Activated CD4-positive, alpha-beta T cell treated with anti-CD3 and anti-CD28 coated beads, Interleukin-2, amount 50 U/mL, for 4 hours (primary cell): ENCODE measurements at places on chromosomes 2 and 18.

DNA sequence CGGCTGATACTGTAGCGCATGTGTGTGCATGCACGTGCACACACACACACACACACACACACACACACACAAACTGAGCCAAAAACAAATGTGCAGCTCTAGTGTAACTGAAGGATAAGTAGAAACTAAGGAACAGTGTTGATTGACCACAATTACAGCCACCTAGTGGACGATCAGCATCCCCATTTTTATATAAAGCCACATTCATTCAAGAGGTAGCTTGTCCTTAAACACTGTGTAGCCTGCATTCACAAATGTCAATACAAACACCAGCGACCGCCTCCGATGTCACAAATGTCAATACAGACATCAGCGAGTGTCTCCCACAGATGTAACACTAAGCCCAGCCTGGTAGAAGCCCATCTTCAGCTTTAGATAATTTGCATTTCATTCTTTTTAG, 167.4 kb downstream of the PTGR3 start:
- DNase-seq: no peak

GRCh38 chr2:236947896-236948295, 137.8 kb upstream of the COPS8 start:
- no peak for DNase-seq

DNA sequence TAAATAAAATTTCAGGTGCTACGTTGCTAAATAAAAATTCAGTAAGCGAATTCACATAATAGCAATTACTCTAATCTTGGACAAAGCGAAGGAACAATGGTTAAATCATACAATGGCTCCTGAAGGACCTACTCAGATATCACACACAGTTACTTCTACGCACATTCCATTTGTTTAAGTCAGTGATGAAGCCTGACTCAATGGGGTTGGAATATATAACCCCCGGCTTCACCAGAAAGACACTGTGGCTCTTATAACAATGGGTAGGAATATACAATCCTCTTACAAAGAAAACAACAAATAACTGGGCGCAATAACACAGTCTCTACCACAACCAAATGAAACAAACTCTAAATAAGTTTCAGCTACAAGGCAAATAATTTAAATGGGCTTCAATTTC, 349.5 kb downstream of the IRS1 start:
- no peak for DNase-seq

- DNase-seq: peak; percentile 16
These were observed at the start of gene POMC for GRCh38 chr2:25168256-25169072. Gene POMC, minus strand, starts transcription at chr2:25168580. Its CDS starts 3,808 bp downstream, at chr2:25164772.

DNA sequence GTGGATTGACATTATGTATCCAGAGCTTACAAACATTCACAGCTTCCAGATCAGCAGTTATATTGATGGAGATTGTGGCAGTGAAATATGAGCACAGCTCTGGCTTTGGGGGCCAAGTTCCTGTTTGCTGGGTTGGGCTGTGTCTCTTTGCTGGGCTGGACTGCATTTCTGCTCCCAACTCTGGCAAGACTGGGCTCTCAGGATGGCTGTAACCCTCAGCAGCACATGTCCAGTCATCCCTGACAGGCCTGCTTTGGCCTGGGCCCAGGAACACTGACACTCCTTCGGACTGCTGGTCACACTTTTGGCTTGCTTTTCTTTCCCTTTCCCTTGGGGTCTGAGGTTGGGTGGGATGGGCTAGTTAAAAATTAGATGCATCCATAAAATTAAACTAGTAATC, 17.9 kb upstream of the VPS4B start:
- no peak for DNase-seq

DNA sequence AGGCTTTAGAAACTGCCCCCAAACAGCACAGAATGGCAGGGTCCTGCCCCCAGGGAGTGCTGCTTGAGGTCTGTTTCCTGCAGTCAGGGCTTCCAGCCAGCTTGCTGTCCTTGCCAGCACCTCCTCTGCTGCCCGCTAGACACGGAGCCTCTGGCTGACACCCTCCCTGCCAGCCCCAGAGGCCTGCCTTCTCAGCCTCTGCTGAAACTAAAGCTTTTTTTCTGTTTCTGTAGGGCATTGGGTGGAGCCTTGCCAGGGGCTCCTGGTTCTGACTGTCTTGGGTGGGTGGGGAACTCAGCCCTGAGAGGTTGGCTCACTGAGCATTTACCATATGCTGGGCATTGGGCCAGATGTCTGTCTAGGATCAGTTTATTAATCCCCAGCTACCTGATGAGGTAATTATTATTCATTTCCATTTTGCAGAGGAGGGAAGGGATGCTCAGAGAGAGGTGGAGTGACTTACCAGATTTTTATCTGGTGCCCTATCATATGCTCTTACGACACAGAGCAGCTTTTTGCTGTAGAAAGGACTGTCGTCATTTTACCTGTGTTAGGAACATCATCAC, 35.4 kb downstream of the INPP4A start:
- peak; percentile 44 for DNase-seq

GRCh38 chr2:190435031-190435670, 27.0 kb downstream of the MFSD6 start:
- no peak for DNase-seq

DNA sequence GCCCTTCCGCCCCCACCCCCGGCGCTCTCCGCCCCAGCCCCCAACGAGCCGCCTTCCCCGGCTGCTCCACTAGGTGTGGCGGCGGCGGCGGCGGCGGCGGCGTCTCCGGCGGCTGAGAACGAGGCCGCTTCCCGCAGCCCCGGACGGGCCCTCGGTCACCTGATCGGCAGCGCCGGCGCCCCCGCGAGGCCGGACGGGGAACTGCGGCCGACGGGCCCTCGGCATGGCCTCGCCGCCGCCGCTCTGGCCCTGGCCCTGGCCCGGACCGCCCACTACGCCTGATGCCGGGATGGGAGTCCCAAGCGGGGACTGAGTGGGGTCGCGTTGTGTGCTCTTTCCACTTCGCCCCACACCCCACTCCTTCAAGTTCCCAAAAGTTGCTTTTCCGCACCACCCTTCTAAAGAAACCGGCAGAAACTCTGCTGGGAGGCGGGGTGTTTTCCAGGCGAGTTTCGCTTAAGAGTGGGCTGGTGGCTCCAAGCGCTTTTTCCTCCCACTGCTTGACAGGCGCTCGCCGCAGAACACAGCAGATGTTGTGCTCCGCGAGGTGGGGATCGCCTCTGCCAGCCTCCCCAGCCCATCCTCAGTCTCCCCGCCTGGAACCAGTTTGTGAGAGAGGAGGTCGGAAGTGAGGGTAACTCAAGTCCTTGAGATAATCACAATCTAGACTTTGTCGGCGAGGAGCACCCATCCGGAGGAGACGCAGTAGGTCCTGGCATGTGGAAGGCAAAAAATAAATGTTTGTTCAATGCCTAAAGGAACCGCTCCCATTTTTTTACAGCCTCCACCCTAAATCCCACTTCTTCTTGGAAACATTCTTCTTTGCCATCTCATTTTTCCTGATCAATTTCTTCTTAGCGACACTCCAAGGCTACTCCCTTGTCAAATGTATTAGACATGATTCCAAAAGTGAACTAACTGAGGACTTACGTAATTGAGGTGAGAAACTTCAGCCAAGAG, at the start of gene NCKAP1:
NCKAP1 (minus strand) TSS at position 117 of the 960 bp plus-strand sequence. CDS start 358 bp downstream, outside the sequence.
- peak; percentile 78 for DNase-seq

GRCh38 chr2:234158812-234159211, 108.3 kb downstream of the SPP2 start:
- no peak for DNase-seq

GRCh38 chr2:219495531-219496122, 3.1 kb upstream of the GMPPA start:
- DNase-seq: peak; percentile 53

DNA sequence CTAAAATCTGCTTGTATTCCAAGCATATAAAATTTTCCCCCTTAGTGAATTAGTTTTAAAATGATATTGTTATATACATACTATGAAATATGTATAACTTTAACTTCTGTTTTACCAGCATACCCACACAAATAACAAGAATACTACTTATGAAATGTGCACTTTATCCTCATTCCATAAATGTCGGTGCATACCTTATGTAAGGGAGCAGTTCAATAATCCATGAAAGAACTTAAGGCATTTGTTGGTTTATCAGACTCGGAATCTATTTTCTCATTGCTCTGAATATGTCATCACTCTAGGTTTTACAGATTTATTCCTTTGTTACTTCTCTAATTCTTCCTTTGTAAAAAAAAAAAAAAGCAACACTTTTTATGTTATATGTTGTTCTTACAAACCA, 12.5 kb upstream of the MFF start:
- DNase-seq: no peak

DNA sequence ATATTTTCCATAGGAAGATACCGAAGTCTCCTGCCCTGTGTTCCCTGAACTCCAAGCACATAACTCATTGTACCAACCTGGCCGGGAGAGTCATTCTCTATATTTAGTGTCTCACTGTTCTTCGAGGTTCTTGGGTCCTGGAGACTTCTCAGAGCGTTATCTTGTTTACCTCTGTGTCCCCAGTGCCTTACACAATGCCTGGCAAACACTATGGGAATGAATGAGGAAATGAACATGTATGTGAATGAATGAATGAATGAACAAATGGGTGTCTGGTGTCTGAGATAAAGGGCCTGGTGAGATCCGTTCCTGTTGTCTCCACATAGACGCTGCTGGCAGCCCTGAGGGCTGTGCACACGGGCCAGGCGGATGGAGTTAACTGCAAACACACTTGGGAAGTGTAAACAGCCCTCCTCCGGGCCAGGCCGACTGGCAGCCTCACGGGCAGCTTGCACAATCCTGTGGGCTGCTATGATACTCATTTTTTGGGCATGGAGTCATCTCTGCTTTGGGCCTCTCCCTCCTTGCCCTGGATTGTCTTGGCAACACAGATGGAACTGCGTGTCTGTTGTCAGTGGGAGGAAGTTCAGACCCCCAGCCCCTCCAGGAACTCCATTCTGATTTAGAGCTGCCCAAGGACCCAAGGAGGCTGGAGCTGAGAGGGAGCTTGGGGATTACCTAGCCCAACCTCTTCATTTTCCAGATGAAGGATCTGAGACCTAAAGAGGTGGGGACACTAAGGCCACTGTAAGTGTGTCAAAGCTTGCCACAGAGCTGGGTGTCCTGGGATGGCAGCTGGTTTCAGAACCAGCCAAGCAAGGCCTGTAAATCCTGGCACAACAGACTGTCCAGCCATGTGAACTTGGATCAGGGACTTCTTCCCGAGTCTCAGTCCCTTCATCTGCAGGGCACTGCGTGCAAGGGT, 124.4 kb downstream of the INHBB start:
- no peak for DNase-seq

- no peak for DNase-seq
These were observed 27.4 kb upstream of the PPP3R1 start for GRCh38 chr2:68279691-68280090.

DNA sequence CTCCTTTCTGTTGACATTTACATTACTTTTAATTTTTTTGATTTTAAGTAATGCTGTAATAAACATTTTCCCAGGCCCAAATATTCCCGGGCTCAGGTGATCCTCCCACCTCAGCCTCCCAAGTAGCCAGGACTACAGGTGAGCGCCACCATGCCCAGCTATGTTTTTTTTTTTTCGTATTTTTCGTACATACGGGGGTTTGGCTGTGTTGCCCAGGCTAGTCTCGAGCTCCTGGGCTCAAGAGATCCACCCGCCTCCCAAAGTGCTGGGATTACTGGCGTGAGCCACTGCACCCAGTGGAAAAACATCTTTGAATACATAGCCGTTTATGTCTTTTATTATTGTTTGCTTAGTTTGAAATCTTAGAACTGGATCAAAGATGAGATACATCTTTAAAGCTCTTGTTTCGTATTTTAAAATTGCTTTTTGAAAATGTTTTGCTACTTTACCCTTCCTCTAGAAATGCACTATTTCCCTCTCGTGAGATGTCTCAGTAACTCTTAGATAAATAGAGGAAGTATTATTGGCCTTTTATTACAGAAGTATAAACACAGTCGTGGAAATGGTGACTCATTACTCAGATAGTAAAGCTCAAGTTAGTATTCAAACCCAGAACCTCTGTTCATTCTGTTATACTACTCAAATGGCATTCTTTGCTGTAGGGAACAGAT, 2.4 kb downstream of the SMCHD1 start:
- DNase-seq: no peak

- DNase-seq: no peak
These were observed 303.3 kb downstream of the CNTNAP5 start for GRCh38 chr2:124328397-124328796.

DNA sequence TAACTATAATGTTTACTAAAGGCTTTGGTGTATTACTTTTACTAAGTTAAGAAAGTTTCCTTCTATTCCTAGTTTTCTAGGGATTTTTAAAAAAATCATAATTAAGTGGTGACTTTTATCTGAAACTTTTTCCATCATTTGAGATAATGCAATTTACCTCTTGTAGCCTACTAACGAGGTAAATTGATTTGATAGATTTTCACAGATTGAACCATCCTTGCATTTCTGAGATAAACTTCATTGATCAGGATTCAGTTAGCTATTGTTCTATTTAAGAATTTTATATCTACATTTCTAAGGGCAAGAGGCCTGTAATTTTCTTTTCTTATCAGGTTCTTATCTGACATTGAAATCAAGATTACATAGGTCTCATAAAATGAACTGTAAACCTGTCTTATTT, 178.1 kb downstream of the MIB1 start:
- DNase-seq: no peak

DNA sequence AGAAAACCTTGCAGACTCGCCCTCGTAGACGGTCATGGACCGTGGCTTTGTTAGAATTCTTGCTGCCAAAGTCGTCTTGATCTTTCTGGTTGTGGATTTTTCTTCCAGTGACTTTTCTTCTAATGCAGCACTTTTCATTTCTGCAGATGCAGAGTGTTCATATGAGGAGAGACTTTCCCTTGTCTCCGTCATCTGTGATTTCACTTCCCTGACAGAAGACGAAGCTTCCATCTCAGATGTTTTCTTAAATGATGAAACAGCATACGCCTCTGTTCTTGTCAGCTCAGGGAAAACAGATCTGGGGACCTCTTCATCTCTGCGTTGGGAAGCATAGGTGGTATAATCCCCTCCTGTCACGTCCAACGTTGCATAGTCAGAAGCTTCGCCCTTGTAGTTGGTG, 50.9 kb downstream of the PLEKHA3 start:
- DNase-seq: no peak

GRCh38 chr2:159904127-159904958, 106.3 kb upstream of the CD302 start:
- peak; percentile 76 for DNase-seq

DNA sequence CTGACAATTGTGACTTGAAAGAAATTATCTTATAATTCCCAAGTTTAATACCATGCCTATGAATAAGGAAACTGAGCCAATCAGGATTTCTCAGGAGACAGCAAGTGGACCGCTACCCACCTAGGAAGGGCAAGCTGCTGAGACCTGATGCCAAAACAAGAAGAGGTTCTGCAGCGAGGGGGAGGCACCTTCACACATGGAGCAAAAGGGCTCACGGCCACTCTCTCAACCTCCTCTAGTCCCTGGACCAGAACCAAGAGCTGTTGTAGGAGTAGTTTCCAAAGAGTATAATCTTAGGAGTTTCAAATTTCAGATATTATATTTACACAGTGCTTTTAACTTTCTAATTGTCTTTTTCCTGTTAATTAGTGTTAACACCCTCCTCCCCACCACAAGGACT, 154.7 kb upstream of the ETAA1 start:
- no peak for DNase-seq
